ENCODE measurements at places on chromosomes 1 and 21.

GRCh38 chr1:91752324-91752723 lies 133.6 kb downstream of the TGFBR3 start:
- DNase-seq, result no peak

GRCh38 chr1:80211691-80212380 lies 1205.3 kb upstream of the ADGRL4 start:
- no peak for DNase-seq

- DNase-seq, result no peak
Measured at GRCh38 chr1:193634876-193635275, 448.5 kb upstream of the B3GALT2 start.

GRCh38 chr1:76764638-76765454 lies 102.4 kb upstream of the ST6GALNAC5 start:
- DNase-seq, result no peak

GRCh38 chr1:55172272-55172671 lies 42.9 kb downstream of the USP24 start:
- DNase-seq, result no peak

GRCh38 chr1:164712131-164713036 lies 153.4 kb downstream of the PBX1 start:
- DNase-seq, result no peak

DNA sequence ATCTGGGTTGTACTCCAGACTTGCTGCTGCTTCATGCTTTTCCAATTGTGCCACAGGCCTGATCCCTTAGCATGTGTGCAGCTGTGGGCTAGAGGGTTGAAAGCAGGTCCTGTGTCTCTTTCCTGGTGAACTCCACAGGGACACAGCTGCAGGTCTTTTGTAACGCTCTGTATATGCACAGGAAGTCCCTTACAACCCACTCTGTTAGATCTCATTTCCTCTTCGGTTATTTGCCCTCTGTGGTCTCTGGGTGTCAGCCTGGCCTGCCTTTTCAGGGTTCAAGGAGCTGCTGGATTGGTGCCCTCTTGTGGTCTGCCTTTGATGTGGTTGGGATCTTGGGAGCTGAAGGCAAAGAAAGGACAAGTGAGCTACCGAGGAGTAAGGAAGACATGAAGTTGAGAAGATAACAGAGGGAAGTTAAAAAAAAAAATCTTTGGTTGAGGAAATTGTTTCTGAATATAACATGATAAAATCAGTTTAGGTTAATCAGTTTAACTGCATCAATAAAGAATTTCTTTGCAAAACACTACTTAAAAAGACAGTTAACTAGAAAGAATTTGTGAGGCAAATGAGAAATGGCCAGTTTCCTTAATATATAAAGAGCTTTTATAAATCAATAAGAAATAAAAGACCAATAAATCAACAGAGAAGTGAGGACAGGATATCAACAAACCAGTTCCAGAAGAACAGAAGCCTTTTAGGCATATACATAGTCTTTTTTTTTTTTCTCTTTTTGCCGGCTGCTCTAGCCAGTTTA lies 44.1 kb downstream of the UCK2 start:
- no peak for DNase-seq

DNA sequence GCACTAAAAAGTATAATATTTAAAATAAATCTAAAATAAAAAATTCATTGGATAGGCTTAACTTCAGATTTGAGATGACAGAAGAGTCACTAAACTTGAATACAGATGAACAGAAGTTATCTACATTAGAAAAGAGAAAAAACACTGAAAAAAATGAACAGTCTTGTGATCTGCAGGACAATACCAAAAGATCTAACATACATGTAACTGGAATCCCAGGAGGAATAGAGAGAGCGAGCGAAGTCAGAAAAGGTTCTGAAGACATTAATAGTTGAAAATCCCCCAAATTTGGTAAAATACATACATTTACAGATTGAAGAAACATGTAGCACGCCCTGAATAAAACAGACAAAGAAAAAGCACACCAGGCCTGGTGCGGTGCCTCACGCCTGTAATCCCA lies 21.2 kb downstream of the B3GALNT2 start:
- no peak for DNase-seq

GRCh38 chr21:34077888-34078287 lies 4.5 kb downstream of the MRPS6 start:
- no peak for DNase-seq

DNA sequence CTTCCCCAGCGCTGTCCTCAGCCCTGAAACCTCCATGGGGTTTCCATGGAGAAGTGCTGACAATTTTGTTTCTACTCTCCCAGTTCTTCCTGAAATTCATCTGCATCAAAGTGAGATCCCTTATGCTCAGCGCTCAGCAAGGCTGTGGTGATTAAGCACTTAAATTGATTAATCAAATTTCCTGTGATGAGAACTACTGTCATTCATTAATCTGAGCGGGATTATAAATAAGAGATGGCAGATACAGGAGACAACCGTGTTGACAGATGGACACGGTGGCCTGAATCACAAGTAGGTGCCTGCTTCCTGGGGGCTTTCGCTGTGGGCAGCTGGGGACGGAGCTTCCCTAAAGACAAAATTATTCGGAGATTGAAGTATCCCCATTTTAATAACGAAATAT lies 329.1 kb upstream of the VAMP3 start:
- DNase-seq, result no peak

GRCh38 chr1:14495381-14495780 lies 103.1 kb upstream of the KAZN start:
- DNase-seq, result no peak

DNA sequence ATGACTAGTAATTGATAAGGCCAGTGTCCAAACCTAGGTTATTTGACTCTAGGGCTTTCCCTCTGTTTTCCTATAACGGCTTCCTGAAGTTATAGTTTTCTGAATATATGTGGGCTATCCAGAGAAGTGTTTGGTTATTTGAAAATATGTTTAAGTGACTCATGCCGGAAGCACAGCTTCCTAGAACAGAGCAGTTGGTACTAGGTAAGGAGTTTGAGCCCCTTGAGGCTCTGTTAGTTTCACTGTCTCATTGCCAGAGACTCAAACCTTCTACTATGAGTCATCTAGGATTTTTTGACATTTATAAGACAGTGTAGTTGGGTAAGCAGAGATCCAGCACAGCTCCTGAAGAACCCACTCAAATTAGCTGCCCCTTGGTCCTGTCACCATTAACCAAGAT lies 27.1 kb upstream of the LEPR start:
- no peak for DNase-seq

DNA sequence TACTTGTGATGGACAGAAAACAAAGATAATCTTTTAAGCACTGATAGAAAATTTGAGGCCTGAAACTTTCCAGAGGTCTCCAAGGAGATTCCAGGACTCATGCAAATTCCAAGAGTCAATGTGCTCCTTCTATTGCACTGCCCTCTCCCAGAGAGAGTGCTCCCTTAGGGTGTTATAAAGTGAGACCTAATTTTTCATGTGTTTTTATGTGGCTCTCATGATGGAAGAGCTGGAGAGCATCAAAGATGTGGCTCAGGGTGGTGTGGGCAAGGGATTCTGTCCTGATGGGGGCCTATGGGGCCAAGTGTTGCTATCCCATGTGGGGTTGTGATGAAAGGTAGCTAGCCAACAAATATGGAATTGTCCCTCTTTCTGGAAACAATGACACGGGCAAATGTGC lies 101.3 kb downstream of the PRRX1 start:
- DNase-seq, result no peak

DNA sequence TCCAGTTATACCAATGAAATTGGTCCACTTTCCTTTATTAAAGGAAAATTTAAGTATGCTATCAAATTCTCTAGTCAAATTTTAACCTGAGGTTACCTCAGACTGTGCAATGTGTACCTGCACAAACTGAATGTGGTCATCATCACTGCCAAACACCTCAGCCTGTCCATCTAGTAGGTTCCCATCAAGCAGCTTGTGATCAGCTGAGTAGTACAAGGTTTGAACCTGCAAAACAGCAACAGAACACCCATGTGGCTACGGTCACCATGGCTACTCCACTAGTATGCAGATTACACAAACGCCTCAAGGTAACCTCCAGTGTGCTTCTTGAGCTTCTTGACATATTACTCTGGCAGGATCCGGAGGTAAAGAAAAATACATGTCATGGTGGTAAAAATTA lies 11.6 kb downstream of the IVNS1ABP start:
- no peak for DNase-seq

Measured in breast epithelium (tissue), 4 donors.